Fibroblast of skin of back (primary cell): ENCODE measurements at places on chromosomes 7 and 10.
A peak's percentile ranks its signal among the peaks of the same experiment; 100 is the strongest.

- peak; percentile 99 for DNase-seq
Measured at GRCh38 chr7:41955893-41956675, 253.2 kb upstream of the INHBA start.

DNA sequence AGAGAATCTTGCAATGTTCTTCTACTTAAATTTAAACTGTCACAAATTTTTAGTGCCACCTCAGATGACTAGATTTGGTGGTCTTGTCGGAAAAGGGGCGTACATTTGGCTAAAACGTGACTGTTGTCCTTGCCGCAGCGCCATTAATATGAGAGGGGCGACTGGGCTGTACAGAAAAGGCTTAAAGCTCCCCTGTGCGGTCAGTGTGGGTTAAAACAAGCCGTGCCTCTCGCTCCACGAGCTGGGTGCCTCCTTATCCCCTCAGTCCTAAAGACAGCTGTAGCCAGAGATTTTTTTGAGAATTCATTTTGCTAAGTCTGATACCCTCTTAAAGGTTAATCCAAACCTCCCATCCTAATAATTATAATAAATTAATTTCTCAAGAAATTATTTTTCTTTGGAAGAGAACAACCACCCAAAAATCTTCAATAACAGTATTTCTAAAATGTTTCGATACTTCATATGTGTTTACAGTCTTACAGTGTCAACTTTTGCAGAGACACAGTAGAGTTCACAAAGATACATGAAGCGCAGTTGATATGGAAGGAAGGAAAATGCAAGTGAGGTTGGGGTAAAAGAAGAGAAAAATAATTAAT, 68.6 kb downstream of the C7orf25 start:
- peak; percentile 62 for DNase-seq

GRCh38 chr7:112071856-112072255, 134.3 kb downstream of the DOCK4 start:
- DNase-seq, result no peak

DNA sequence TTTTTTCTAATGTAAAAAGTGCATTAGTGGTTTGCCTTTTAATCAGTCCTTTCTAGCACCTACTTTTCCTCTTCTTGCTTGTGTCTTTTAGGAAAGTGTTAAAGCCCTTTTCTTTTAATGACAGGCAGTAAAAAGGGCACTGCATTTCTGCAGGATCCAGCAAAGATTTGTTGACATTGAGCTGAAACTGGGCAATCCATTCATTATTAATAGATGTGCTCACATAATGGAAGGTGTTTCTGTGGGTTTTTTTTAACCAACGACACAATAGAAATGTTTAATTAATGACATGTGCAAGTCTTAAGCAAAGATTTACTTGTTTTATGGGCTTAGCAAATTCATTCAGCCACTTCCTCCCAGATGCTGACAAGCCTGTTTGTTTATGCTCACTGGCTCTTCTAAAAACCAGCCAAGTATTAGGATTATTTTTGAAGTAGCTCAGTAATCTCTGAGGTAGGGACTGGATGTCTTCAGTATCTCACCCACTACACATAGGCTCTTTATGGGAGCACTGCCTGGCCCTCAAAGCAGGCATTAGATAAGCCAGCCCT, 1201.1 kb downstream of the SORCS1 start:
- DNase-seq, result no peak

- DNase-seq, result peak; percentile 11
Measured at GRCh38 chr10:17622061-17622460, 4.9 kb upstream of the HACD1 start.

DNA sequence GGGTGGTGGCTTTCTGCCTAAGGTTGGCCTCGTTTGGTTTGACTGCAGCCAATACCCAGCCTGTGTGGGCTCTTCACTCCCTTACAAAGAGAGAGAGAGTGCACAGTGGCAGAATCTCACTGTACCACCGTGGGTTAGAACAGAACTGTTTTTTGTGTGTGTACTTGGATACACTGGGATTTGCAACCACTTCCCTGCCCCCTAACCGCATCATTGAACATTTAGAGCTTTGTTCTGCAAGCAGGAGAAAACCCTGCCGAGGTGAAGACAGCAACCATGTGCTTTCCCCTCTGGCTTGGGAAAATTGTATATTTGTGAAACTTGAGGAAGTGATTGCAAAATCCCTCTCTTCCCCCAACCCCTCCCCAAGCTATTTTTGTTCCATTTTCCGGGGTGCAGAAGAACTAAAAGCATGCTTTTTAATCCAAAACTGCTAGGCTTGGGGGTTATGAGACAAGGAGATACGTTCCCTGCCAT, 201.2 kb downstream of the TCF7L2 start:
- no peak for DNase-seq

DNA sequence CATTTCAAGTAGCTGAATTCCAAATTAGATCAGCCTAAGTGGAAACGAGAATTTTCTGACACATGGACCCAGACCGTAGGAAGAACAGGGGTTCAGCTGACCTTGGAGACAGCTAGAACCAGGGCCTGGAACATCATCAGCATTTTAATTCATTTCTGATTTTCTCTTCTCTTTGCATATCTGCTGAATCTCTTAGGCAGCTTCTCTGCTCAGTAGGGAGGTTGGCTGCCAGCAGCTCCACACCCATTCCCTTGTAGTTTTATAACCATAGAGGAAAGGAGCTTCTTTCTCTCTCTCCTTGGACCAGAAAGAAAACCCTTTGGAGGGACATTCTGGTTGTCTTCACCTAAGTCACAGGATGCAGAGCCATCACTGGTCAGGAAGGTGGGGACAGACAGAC, 36.0 kb downstream of the LMTK2 start:
- DNase-seq, result no peak

DNA sequence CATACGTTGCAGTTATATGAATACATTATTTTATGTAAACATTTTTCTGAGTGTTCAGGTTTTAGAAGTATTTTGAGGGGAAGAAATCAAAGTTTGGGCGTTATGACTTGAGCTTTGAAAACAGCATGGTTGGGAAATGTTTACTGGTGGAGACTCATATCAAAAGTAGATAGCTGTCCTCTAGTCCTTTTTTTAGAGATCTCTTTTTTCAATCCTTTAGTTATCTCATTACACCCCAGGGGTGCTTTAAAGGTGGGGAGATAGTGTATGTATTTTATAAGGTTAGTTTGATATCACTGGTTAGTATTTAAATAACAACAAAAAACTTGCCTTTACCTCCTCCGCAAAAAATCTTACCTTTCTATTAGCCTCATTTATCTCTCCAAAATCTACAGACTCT, 2.3 kb downstream of the DMTF1 start:
- DNase-seq, result no peak

- peak; percentile 50 for DNase-seq
Measured at GRCh38 chr7:134533288-134533771, 6.0 kb downstream of the AKR1B10 start.

DNA sequence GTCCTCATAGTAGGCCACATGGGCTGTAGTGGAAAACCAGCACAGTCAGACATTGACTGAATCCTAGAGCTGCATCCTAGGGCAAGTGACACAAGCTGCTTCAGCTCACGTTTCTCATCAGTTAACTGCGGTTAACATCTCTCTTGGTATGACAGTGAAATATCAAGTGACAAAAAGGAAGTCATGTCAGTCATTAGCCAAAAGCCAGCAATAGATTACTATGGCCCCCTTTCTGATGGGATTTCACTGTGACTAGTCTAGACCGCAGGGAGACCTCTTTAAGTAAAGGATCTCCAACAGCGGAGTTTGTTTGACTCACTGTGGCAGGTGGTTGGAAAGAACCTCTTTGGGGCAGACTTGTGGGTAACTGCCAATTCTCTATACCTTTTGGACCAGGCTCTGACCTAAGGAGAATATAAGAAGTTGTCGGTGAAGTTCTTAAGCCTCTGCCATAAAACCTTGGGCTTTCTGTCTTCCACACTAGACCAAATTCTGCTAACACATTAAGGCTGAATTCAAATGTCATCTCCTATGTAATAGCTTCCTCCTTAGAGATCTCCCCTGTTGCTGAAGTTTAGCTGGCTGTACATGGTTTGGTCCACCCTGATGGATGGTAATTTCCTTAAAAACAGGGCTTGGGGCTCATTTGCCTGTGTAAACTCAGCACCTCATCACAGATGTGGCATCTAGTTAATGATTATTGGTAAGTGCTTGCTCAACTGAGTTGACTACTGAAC, 115.3 kb downstream of the SGMS1 start:
- no peak for DNase-seq

- peak; percentile 44 for DNase-seq
Measured at GRCh38 chr10:50431791-50432190, 180.5 kb upstream of the ASAH2 start.

GRCh38 chr7:129227646-129228578, 3.1 kb downstream of the AHCYL2 start:
- DNase-seq, result no peak

DNA sequence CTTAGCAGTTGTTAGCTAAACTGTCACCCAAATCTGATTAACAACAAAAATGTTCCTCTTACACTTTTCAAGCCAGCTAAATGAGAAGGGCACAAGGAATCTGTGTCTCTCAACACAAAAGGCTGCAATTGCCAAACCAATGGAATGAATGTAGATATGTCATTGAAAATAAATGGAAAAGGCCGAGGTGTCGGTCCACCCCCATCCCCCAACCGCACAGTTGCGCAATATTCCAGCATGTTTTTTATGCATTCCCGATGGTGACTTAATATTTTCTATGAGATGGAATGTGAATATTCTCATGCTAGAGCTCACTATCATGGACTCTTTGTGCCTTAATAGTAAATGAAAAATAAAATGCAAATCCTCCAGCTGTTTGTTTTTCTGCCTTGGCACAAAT, 181.6 kb upstream of the LRGUK start:
- DNase-seq, result peak; percentile 25

DNA sequence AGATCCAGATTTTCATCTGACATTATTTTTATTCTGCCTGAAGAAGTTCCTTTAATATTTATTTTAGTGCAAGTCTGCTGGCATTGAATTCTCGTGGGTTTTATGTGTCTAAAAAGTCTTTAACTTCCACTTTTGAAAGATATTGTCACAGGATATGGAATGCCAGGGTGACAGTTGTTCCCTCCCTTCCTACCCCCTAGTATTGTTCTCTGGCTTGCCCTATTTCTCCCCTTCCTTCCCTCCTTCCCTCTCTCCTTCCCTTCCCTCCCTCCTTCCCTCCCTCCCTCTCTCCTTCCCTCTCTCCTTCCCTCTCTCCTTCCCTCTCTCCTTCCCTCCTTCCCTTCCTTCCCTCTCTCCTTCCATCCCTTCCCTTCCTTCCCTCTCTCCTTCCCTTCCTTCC, 14.9 kb downstream of the OLAH start:
- DNase-seq, result no peak

- DNase-seq, result no peak
Measured at GRCh38 chr10:100984672-100985177, 2.6 kb downstream of the MRPL43 start.

DNA sequence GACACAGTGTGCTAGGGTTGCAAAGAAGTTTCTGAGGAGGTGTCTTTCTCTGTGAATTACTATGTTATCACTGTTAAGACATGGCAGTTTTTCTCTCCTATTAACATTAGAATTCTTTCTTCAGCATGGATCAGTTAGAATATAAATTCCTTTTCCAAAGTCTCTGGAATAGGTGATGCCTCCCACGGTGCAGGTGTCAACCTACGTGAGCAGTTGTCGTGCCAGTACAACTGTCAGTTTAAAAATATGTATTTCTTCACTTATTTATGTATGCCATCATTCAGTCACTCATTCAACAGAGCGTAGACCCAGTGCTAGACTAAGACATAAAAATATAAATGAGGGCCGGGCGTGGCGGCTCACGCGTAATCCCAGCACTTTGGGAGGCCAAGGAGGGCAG, 83.5 kb downstream of the TACC2 start:
- no peak for DNase-seq

- DNase-seq, result no peak
Measured at GRCh38 chr7:2130096-2130375, 102.7 kb downstream of the MAD1L1 start.

- DNase-seq, result no peak
Measured at GRCh38 chr7:151776876-151777494, 99.9 kb downstream of the PRKAG2 start.

GRCh38 chr7:35839860-35840854, 39.3 kb downstream of the SEPTIN7 start:
- peak; percentile 79 for DNase-seq

GRCh38 chr10:123142701-123143161, 5.2 kb upstream of the HMX2 start:
- DNase-seq, result no peak

DNA sequence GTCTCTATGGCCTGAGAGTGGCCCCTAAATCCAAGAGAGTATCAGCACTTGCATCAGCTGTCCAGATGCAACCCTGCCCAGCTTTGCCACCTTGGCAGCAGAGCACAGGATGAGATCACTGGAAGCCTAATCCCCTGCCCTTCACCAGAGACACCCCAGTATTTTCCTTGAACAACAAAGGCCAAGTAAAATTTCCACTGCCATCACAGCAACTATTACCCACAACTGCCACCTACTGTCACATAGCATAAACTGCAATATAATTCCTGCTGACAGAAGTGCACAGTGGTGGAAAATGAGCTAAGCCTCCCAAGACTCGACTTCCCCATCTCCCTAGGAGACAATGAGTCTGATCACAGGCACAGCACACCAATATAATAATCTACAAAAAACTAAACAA, 462.8 kb upstream of the ZWINT start:
- no peak for DNase-seq

DNA sequence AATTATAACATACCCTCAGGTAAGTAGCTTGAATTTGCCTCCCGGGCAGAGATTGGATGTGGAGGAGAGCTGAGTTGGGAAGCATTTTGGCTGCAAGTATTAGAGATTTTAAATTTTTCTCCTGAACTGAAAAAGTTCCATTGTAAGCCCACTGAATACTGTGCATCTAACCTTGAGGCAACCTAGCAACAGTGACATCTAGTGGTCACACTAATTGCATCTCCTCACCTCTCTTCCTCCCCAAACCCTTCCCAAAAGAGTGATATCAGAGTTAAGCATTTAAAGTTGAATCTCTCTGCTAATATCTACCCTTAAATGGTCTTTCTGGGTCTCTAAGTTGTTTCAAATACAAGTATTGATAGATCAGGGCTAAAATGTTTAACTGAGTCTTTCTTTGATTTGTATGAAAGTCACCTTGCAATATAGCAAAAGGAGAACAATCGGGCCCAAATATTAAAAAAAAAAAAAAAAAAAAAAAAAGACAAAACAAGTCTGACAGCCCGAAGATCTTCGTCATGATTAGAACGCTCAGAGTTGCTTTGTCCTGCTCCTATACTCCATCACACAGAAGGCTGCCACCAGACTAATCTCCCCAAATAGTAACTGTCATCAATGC, 40.4 kb upstream of the DLX5 start:
- DNase-seq, result peak; percentile 44

GRCh38 chr10:29998142-29998808, 61.1 kb downstream of the JCAD start:
- peak; percentile 74 for DNase-seq

- no peak for DNase-seq
Measured at GRCh38 chr7:93566876-93567275, 7.6 kb downstream of the CALCR start.
